C1 segment of cervical spinal cord (tissue), 14 donors: ENCODE measurements at places on chromosomes 12 and 14.

DNA sequence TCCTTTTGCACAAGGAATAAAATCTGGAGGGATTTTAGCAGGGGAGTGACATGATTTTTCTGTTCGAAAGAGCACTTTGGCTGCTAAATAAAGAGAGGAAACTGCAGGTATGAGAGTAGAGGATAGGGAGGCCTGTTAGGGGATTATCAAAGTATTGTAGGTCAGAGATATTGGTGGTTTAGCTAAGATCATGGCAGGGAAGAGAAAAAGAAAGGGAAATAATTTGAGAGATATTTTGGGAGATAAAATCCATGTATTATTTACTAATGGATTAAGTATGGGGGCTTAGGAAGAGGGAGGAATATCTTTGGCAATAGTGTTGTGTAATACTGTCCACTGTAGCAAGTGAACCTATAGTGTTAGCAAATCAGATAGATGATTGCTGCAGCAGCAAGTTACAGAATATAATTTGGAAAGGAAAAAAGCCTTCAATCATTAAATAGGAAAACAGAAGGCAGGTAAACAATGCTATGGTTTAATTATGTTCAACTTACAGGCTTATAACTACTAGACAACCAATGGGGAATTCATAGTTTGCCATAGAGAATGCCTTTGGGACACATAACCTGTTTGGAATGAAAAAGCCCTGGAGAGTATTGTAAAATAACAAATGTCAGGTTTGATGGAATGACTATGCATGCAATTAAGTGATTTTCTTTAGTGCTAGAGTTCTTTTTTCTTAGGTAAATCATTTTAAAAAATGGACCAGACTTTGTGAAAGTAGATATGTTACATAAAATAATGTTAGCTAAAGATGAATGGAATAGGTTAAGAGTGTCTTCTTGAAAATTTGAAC, 50.5 kb downstream of the ADIPOR2 start:
- DNase-seq: no peak

GRCh38 chr14:102378830-102379229, 16.1 kb downstream of the TECPR2 start:
- DNase-seq: no peak

DNA sequence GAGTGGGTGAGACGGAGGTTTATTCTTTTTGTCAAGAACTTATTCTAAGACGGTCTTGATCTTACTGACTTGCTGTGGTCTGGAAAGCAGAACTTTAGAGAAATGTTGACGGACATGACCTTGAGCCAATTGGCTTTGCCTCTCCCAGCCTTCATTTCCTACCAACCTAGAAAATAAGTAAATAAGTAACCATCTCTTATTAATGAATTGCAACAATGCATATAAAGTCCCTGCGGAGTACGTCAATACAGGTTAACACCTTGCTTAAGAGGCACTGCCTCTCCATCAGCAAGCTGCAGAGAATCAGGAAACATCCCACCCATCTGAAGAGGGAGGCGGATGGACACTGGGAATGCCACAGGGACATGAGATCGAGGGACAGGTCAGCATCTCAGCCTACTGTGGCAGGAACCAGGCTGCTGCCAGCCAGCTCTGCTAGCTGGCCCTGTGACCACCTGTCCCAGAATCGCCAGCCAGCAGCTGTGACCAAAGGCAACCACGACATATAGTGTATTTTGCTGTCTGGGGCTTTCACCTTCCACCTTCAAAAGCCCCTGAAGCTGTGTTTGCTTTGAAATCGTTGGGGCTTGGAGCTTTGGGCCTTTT, 208.3 kb downstream of the BCL11B start:
- no peak for DNase-seq

GRCh38 chr14:51305751-51306150, 65.7 kb downstream of the TMX1 start:
- no peak for DNase-seq

DNA sequence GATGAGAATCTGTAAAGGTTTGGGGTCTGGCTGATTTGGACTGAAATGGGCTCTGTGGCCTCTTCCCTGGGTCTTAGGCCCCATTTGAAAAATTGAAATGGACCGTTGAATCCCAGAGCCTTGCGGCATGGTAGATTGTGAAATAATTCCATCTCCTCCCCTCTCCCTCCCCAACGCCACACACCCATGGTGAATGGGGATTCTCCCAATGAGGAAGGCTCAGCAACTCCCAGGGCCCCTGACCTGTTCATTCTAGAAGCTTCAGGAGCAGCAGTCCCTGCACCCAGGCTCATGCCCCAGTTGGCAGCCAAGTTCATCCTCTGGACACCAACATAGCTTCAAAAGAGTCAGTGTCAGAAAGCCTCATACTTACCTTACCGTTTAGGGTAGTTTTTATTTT, 217.4 kb downstream of the ZFP36L1 start:
- no peak for DNase-seq

DNA sequence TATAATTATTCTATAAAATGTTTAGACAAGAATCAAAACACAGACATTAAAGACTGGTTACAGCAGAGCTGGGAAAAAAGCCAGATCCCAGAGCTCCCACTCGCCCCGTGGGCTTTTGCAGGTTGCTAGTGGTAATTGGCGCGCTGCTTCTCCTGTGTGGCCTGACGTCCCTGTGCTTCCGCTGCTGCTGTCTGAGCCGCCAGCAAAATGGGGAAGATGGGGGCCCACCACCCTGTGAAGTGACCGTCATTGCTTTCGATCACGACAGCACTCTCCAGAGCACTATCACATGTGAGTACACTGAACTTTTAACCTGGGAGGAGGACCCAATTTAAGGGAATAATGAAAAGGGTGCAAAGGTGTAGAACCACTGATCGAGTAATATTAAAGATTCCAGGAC, 7.5 kb downstream of the TMEM52B start:
- peak; percentile 36 for DNase-seq

GRCh38 chr12:15171012-15171655, 50.1 kb downstream of the RERG start:
- DNase-seq: no peak

DNA sequence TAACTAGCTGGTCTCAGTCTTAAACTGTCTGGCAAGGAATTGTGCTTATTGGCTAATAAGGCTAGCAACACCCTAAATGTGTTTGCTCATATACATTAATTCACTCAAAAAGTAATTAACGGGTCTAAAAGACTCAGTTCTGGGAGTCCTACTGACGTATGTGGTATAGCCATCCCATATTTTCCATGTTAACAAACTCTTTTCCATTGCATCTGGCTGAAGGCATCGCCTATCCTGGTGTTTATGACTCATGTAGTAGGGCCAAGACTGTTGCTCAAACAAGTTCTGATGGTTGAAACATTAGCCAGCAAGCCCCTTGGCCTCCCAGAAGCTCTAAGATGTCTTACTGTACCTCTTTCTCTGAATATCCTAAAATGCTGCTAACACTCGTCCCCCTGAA, 98.5 kb downstream of the PHLDA1 start:
- DNase-seq: no peak

DNA sequence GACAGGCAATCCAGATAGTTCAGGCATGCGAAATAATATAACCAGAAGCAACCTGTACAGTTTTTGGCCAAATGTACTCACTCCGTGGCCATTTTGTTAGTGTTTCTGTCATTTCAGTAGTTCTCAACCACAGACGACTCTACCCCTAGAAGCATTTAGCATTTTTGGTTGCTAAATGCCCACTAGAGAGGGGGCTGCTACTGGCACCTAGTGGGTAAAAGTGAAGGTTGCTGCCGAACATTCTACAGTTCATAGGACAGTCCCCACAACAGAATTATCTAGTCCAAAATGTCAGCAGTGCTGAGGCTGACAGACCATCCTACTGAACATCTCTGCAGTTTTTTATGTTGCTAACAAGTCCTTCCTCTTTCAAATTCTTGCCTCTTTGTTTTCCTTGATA, 107.4 kb downstream of the TSHR start:
- no peak for DNase-seq
